ENCODE measurements at places on chromosomes 4 and X.

DNA sequence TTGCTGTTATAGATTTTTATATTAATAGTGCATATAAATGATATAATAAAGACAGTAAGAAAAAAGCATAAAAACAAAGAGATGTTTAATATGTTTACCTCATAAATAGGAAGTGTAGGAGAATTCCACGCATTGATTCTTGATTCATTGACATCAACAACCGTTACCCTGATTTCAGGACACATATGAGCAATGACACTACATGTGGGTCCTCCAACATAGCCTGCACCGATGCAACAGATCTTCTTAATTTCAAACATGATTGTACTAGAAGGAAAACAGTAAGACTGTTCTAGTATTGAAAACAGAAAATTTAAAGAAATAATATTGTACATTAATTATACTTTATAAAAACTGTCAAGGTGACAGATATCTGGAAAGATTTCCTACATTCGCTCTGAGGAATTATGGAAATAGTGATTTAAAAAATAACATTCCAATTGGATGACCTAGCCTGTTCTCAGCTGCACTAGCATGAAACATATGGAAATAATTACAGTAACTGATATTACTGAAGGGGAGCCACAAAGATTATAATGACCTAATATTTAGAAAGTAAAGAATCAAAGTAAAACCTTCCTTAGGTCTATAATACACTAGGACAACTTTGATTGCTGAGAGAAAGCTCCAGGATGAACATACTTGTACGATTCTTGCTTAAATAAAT lies 5.9 kb downstream of the UGDH start:
- no peak for DNase-seq

DNA sequence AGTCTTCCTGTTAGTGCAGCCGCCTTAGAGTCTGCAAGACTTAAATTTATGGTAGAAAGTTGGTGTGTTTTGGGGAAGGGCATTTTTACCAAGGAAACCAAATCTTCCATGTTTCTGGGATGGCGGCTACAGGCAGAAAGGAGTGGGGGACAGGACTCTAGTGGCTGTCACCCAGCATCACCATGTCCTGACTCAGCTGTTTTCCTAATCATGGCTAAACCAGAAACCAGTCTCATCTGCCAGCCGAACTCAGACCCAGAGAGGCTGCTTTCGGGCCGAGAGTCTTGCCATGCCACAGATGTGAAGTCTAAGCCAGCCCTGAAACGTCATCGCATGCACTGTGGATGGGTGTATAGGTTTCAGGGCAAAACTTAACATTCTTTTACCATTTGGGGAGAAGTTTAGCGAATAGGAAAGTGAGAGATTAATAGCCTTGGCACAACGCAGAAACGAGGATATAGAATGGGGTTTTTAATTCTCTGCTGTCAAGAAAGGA lies 109.6 kb downstream of the ENPP6 start:
- no peak for DNase-seq

DNA sequence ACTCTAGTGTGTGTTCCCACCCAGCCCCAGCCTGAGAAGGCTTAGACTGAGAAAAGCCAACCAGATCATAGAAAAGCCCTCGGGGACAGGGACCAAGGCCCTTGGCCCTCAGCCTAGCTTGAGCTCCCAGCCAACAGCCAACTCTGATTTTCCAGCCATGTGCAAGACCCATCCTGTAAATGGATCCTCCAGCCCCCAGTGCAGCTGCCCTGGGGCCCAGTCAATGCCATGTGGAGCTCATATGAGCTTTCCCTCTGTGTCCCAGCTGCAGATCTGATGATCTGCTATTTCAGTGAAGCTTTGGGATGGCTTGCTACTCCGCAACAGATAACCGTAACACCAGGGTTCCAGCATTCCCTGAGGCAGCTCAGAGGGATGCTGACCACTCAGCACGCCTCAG lies 40.5 kb upstream of the CDKN2AIP start:
- DNase-seq, result no peak

GRCh38 chr4:44553180-44553579 lies 98.2 kb downstream of the YIPF7 start:
- no peak for DNase-seq

- no peak for DNase-seq
Observed at GRCh38 chr4:76894537-76895255, 3.2 kb downstream of the SOWAHB start.

GRCh38 chrX:63330681-63331080 lies 20.5 kb downstream of the SPIN4 start:
- no peak for DNase-seq

- DNase-seq, result peak; percentile 17
Observed at GRCh38 chr4:173505924-173506518, 24.0 kb downstream of the HAND2 start.

- DNase-seq, result no peak
Observed at GRCh38 chrX:31138124-31138523, 66.3 kb upstream of the FTHL17 start.

DNA sequence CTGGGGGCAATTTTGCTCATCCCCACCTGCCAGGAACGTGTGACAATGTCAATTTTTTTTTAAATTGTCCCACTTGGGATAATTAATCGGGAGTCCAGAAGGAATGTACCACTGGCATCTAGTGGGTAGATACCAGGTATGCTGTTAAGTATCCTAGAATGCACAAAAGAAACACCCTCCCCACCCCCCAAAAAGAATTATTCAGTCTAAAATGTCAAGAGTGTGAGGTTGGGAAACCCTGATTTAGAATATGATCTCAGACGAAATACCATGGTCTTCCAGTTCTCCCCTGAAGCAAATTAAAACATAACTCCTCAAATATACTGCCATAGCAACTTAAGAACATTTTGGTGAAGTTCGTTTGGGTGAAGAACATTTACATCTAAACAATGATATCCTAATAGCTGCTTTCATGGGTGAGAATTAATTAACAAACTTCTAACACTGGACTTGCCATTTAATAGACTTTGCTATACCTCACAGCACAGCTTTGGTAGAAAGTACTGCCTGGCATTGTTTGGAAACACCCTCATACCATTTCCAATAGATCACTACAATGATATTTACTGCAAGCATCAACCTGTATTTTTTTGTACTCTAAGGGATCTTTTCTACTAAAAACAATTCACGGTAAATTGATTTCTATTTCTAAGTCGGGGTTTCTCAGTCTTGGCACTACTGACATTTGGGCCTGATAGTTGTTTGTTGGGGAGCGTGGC lies 36.5 kb downstream of the SH3RF1 start:
- no peak for DNase-seq

GRCh38 chrX:43527801-43528200 lies 128.3 kb upstream of the MAOA start:
- DNase-seq, result no peak

DNA sequence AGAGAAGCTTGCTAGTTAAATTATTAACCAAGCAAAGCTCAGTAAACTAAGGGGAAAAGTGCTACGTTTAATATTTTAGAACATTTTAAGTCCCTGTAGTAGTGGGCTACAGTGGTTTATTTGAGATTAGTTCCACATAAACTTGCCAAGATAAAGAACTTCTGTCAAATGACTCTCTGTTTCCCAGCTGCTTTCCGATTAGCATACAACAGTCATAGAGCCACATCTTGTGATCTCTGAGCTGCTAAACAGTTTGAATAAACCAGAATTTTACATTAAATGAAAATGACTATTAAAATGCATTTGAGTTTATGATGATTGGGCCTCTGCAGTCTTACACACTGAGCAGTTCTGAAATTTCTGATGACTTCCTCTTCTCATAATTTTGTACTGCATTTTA lies 568.5 kb downstream of the IQCM start:
- no peak for DNase-seq

GRCh38 chrX:153496590-153496959 lies 1.8 kb downstream of the BGN start:
- DNase-seq, result no peak

DNA sequence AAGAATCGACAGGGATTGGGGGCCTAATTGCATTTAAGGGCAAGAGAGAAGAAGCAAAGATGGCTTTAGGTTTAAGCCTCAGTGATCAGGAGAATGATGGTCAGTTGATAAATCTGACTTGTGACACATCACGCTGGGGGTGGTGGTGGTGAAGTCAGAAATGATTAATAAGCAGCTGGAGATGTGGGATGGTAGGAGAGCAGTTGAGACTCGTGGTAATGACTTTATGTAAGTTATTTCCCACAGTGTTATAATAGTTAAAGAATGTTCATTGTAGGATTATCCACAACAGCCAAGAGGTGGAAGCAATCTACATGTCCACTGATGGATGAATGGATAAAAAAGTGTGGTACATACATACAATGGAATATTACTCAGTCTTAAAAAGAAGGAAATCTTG lies 178.9 kb upstream of the GPC4 start:
- no peak for DNase-seq

- no peak for DNase-seq
Observed at GRCh38 chr4:153791746-153792617, 3.1 kb upstream of the SFRP2 start.

- no peak for DNase-seq
Observed at GRCh38 chr4:148716431-148717052, 274.3 kb upstream of the NR3C2 start.

DNA sequence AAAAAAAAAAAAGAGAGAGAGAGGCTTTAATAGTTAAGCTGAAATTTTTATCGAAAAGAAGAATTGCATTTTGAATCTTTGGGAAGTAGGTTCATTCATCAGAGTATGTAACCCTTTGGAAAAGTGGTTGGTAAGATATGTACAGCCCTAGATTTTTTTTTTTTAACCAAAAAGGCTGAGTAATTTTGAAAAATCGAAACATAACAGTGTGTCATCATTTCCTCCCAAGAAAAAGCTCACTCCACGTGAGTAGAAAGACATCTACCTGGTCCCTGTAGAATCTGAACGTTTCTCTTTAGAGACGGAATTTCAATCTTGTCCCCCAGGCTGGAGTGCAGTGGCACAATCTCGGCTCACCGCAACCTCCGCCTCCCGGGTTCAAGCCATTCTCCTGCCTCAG lies 16.2 kb downstream of the SHOX start:
- no peak for DNase-seq

DNA sequence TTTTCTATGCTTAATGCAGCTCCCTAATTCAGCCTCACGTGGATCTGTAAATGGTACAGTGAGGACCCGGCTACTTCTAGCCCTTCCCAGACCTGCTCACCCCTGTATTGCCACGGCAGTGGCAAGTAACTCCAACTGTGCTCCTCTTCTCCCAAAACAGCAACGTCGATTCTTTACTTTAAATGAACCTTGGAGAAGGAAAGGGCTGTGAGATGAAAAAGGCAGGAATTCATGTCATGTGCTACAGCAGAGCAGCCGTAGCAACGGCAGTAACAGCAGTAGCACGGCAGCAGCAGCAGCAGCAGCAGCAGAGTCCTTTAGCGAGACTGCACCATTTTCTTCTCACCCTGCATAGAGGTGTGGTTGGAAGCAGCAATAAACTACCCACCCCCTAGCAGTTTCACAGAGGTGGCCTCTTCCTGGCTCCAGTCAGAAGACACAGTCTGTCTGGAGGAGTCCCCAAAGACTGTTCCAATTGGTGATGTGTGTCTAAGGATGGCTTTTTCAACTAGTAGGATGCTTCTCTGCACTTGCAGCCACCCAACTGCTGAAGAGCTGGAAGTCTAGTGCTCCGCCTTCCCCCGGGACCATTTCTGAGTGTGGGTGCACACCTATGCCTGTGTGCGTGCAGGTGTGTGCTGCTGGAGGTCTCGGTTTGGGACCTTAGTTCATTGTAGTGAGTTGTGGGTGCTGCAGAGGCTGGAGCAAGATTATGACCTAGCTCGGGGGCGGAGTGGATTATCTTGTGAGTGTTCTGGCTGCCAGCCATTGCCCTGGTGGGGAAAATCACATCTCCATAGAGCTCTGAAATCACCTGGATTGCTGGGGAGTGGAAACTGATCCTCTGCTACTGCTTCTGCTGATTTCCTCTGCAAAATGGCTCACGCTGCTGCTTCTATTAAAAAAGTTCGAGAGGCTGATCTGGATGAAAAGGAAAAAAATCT lies 67.2 kb downstream of the ANK2 start:
- DNase-seq, result peak; percentile 25
